Activated T-cell treated with anti-CD3 and anti-CD28 coated beads, Interleukin-2, amount 50 U/mL, for 4 hours (primary cell): ENCODE measurements at places on chromosomes 16 and 17.

GRCh38 chr16:55542459-55543082 lies 23.9 kb upstream of the CAPNS2 start:
- DNase-seq = no peak

DNA sequence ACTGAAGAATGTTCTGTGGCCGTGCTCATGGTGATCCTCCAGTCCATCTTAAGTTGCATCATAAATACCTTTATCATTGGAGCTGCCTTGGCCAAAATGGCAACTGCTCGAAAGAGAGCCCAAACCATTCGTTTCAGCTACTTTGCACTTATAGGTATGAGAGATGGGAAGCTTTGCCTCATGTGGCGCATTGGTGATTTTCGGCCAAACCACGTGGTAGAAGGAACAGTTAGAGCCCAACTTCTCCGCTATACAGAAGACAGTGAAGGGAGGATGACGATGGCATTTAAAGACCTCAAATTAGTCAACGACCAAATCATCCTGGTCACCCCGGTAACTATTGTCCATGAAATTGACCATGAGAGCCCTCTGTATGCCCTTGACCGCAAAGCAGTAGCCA lies 36.8 kb upstream of the KCNJ2 start:
- no peak for DNase-seq

DNA sequence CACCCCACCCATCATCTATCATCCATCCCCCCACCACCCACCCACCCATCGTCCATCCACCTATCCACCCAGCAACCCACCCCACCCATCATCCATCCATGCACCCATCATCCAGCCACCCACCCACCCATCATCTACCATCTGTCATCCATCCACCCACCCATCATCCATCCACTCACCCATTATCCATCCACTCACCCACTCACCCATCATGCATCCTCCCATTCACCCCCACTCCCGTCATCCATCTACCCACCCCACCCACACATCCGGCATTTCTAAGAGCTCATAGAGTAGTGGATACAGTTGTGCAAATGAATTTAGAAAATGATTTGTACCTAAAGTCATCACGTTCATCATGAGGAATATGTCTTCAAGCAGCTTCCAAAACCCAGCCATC lies 405.1 kb downstream of the SNX29 start:
- no peak for DNase-seq

- no peak for DNase-seq
Measured at GRCh38 chr17:50884439-50885311, 18.5 kb upstream of the TOB1 start.
